ENCODE measurements at places on chromosomes 3 and 15.
A peak's percentile ranks its signal among the peaks of the same experiment; 100 is the strongest.

GRCh38 chr3:126664591-126665214, 9.8 kb upstream of the TXNRD3 start:
- no peak for DNase-seq

- DNase-seq = no peak
Observed at GRCh38 chr15:29765898-29766527, 56.3 kb downstream of the TJP1 start.

DNA sequence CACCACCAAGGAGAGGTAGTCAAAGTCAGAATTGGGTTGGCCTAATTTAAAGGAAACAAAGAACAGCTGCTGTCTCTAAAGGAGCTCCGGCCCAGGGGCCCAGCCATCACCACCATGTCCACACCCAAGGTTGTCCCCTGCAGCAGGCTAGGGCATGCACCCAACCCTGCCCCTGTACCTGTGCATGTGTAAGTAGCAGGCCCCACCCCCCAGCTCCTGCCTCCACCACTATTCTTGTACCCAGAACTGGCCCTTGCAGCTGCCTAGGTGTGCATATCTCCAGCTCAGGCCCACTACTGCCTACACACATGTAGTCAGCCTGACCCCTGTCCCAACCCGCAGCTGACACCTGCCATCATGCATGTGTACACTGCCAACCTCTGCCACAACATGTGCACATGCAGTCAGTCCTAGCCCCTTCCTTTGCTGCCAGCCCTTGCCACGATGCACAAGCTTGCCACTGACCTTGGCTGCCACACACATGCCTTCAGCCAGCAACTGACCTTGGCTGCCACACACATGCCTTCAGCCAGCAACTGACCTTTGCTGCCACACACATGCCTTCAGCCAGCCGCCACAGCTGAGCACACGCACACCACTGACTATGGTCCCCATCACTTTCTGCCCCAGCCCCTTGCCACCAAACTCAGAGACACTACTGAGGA, 39.7 kb downstream of the FGF12 start:
- DNase-seq = no peak

- DNase-seq = no peak
Observed at GRCh38 chr15:87527416-87527815, 729.1 kb downstream of the NTRK3 start.

DNA sequence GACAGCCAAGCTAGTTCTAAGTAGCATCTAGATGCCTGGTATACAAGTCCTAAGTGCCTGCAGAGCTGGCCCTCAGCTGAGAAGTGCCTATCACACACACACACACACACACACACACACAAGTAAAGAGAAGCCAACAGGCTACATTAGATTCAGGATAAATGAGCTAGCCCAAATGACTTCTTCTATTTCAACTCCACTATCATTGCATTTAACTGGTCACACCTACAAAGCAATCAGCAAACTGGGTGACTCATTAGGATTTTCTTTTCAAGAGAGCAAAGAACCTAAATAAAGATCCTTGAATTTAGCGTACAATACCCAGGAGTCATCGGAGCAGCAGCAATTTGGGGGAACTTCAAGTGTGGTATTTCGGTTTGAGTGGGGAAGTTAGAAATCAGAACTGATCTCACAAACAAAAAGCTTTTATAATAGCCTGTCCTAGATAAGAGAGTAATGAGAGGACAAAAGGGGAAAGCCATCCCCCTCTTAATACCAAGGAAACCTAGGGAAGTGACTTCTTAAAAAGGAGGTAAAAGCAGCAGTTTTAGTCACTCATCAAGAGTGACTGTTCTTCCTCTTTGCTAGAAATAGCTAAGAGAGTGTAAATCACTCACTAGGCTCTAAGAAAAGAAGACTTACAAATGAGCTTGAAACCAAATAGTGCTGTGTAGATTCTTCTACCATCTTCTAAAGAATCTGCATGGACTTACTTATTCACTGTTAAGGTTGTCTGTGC, 112.7 kb downstream of the TNIK start:
- no peak for DNase-seq

DNA sequence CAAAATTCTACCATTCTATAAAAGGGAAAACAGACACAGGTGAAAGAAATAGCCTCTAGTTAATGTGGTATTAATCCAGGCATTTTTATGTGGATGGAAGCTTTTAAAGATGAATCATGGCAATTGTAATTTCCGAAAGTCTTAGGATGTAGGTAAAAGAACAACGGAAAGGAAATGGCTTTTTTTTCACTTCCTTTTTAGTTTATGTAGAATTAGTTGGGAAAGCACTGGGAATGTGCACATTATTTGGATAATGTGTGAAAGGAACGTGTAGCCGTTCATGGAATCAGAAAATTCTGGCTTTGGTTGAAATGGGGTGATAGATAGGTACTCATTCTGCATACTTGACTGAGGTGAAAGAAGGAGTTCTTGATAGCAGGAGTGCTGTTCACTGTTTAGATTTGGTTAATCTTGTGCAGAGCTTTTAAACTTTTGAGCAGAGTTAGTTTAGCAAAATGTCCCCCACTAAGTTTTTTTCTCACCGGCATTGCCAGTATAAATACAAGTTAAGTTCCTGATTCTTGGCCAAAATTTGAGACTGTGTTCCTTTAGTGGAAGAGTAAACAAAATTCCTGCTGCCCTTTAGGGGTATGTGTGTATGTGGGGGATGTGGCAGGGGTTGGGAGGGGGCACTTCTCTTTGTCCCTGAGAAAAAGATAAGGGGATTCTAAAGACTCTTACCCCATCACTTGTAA, 20.2 kb upstream of the UTS2B start:
- no peak for DNase-seq

DNA sequence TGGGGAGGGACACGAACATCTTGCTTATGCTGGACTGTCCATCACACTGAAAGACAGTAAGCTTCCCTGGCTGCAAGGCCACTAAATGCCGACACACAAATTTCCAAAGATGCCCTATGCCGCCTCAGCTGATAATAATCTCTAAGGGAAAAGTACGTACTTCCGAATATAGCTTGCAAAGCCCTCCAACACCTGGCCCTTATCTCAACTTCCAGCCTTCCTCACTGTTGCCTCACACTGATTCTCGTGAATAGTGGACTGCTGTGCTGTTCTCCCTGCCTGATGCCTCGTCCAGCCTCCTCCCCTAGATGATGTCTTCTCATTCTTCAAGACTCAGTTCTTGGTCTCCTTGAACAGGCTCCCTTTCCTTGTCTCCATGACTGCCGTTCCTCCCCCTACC, 72.3 kb downstream of the CD47 start:
- no peak for DNase-seq

GRCh38 chr3:153783106-153783505, 338.1 kb upstream of the ARHGEF26 start:
- no peak for DNase-seq

DNA sequence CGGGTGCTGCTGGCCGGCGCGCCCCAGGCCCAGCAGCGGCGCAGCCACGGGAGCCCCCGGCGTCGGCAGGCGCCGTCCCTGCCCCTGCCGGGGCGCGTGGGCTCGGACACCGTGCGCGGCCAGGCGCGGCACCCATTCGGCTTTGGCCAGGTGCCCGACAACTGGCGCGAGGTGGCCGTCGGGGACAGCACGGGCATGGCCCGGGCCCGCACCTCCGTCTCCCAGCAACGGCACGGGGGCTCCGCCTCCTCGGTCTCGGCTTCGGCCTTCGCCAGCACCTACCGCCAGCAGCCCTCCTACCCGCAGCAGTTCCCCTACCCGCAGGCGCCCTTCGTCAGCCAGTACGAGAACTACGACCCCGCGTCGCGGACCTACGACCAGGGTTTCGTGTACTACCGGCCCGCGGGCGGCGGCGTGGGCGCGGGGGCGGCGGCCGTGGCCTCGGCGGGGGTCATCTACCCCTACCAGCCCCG, 777 bp downstream of the LOXL1 start:
- DNase-seq = peak; percentile 11

DNA sequence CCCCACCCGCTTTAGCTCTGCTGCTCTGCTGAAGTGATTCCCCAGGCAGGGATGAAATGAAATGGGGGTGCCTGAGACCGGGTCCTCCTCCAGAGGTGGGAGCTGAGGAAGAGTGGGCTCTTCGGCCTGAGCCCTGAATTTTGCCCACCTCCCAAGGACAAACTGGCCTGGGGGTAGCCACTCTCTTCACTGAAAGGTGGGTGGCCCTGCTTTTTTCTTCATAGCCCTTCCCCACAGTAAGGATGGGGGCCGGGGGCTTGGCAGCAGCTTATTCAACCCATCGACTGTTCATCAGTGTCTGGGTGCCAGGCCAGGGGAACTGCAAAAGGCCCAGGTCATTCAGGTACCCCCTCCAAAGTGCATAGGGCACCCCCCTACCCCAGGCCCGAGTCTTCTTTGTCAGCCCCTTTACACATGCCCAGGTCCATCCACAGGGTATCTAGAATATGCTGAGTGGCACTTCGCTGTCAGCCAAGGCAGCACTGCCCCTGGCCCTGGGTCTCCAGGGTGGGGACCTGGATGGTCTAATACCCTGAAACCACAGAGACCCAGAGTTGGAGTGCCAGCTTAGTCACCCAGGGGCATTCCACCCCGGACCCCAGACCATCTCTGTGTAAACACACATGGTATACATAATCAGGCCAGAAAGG, 7.9 kb downstream of the SCN5A start:
- DNase-seq = no peak

- DNase-seq = no peak
Observed at GRCh38 chr3:113775516-113775915, 28.7 kb downstream of the ATP6V1A start.

GRCh38 chr3:171827836-171828458, 15.2 kb upstream of the TMEM212 start:
- DNase-seq = no peak

- no peak for DNase-seq
Observed at GRCh38 chr15:39144613-39145499, 436.0 kb upstream of the THBS1 start.

DNA sequence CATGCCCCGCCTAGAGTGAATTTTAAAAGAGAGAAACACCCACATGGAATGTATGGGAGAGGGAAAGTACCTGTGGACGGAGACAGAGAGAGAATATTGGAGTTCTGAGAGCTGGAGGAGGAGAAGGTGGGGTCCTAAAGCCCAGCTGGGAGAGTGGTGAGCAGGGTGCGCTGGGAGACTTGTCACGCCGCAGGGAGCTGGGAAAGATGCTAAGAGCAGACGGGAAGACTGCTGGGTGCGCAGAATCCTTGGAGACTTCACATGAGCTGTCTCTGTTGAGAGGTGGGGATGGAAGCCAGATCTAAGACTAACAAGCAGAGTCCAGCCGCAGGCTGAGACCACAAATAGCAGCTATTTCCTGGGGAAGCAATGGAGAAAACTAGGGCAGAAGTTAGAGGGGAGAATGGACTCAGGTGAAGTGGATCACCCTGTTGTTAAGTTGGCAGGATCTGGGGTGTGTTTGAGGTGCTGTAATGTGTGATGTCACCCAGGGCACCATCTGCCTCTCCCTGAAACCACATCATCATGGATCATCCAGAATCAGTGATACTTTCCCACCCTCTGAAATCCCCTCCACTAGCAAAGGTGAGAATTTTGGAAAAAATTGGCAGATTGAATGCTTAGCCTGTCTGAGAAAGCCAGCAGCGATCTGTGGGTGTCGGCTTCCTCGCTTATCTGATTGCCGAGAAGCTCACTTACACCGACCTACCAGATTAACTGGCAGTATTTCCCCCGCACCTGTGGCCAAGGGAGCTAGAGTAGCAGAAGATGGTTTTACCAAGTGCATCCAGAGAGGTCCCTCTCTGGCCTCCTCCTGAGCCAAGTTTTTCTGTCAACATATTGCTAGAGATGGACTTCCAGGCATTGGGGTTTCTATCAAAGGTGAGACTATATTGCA, 174.8 kb upstream of the BHLHE40 start:
- DNase-seq = no peak

GRCh38 chr3:148796799-148797198, 30.8 kb upstream of the CPB1 start:
- no peak for DNase-seq

- no peak for DNase-seq
Observed at GRCh38 chr3:107271787-107272387, 105.4 kb upstream of the CCDC54 start.

DNA sequence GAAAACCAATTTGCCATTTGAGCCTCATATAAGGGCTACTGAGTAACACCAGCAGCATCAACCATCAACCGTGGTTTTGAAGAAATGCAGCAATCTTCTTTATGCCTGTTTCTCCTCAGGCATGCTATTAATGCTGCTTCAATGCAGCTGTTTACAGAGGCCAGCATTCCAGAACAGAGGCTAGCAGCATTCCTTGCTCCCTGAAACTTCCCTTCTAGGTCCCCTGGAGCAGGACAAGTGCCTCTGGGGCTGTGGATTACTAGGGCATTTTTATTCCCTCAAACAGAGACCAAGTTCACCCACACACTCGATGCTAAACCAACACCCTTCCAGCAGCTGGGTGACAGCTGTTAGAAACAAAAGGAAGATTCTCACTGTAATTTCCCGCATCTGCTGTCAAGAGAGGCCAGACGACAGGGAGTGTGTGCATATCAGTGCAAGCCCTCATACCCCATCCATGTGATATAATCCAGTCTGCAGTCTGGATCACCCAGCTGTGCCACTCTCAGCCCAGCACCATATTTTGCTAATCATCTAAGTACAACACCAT, 57.5 kb downstream of the HOMER2 start:
- no peak for DNase-seq

- DNase-seq = no peak
Observed at GRCh38 chr15:59558851-59559250, 52.7 kb upstream of the GCNT3 start.

GRCh38 chr15:64634027-64634426, 141.4 kb downstream of the RBPMS2 start:
- no peak for DNase-seq

- DNase-seq = no peak
Observed at GRCh38 chr3:163768048-163768447, 1310.2 kb downstream of the SI start.

- DNase-seq = no peak
Observed at GRCh38 chr3:151743855-151744254, 10.1 kb downstream of the AADACL2 start.

GRCh38 chr15:44009038-44009437, 182.2 kb downstream of the WDR76 start:
- DNase-seq = no peak

- DNase-seq = no peak
Observed at GRCh38 chr15:89330881-89331595, 3.6 kb downstream of the POLG start.

- no peak for DNase-seq
Observed at GRCh38 chr3:72238801-72239200, 453.9 kb upstream of the PROK2 start.

GRCh38 chr3:134074001-134074789, 44.5 kb upstream of the SLCO2A1 start:
- no peak for DNase-seq

DNA sequence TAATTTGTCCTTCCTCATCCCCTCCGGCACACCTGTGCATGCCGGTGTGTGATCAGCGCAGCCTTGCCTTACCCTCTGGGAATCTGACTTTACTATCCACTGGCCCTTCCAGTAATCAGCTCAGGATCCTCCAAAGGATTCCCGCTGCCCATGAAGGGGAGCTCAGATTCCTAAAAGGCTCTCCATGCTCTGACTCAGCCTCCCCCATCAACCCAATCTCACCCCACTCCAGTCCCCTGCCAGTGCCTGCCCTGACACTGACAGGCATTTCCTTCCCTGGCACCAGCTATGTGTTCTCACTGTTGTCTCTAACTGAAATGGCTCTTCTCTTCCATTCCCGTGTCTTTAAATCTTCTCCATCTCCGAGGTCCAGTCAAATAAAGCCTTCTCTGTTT, 7.3 kb upstream of the BCL2A1 start:
- no peak for DNase-seq
